T-helper 17 cell (primary cell): ENCODE measurements at places on chromosomes 2 and 18.

DNA sequence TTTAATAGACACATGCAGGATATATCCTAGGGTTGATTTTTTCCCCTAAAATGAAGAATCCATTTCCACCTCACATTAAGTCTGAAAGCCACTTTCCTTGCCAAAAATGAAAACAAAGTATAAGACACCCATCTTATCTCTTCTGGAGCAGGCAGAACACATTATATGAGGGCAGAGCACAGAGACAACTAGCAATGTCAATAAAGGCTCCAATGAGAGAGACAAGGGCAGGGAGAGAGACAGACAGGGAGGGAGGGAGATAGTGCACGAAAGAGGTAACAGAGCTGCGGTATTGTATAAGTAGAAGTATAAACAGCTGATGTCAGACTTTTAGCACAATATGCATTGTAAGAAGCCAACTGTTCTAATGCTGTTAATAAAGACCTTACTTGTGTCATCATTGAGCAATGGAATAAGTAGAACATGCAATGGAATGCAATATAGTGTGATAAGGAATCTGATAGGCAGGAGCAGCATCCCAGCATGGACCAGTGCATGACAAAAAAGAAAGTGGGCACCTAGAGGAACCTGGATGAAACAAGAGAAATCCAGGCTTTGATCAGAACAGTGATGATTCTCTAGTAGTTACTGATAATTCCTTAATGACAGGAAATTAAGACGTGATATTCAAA is 150.6 kb upstream of the TCF4 start:
- DNase-seq, result no peak
- no peaks in the 10 kb centered on the region for H3K4me1 ChIP-seq
- H3K36me3 ChIP-seq, result no peaks in the 10 kb centered on the region
- H3K4me3 ChIP-seq, result no peak overlapping the region
- no peaks in the 10 kb centered on the region for H3K27me3 ChIP-seq

DNA sequence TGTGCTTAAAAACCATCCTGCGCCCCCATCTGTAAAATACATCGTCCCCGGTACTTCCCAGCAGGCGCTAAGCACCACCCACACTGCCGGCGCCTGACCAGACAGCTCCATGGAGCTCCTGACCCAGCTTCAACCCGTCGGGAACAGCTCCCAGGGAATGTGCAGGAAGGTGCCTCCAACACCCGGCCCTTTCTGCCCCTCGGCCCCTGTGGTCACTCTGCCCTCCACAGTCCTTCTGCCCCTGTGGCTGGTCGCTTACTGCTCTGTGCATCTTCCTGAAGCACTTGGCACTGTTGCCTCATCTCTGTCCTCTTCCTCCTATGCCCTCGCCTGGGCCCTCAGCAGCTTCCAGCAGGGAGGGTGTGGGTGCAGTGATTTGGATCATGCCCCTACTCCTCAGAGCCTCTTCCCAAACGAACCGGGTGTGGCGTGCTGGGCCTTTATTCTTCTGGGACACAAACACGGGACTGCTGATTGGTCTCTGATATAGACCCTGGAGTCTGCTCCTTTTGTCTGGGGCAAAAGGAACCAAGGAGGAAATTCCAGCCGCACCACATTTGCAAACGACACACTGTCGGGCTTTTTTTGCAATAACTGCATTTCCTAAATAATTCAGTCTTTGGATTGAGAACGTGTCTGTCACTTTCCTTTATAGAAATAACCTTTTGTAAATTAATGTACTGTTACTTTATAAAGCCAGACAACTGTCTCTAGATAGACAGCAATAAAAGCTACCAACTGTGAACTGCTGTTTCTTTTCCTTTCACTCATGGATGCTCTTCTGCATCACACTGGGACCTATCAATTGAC is 65.9 kb downstream of the ADI1 start:
- H3K27me3 ChIP-seq, result no peaks in the 10 kb centered on the region
- H3K4me3 ChIP-seq, result no peak overlapping the region
- peak overlapping the region; percentile 69 for H3K27ac ChIP-seq
- no peak for DNase-seq
- H3K36me3 ChIP-seq, result peaks cover 4% of the 10 kb centered on the region

DNA sequence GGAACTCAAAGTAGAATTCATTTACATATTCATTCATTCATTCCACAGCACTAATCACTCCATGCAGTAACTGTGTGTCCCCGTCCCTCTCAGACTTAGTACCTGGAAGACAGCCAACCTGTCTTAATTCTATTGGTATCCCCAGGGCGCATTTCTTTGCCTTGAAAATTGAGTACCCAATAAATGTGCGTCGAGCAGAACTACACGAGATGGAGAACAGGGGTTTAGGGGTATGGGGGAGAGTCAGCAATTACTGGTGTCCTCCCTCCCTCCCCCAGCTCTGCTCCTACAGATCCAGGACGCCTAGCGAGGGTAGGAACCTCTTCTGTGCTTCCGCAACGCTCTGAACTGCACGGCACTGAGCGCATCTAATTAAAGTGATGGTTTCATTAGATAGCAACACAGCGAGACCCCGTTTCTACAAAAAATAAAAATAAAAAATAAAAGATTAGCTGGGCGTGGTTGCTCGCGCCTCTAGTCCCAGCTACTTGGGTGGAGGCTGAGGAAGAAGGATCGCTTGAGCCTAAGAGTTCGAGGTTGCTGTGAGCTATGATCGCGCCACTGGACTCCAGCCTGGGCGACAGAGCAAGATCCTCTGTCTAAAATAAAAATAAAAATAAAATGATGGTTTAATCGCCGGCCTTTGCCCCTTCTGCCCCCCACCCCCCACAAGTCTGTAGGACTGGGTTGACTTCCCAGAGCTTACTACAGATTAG is 614 bp upstream of the FKBP1B start:
- H3K4me1 ChIP-seq, result peaks cover 19% of the 10 kb centered on the region
- DNase-seq, result no peak
- H3K27ac ChIP-seq, result no peak overlapping the region
- H3K27me3 ChIP-seq, result no peaks in the 10 kb centered on the region
- peaks cover 3% of the 10 kb centered on the region for H3K36me3 ChIP-seq

DNA sequence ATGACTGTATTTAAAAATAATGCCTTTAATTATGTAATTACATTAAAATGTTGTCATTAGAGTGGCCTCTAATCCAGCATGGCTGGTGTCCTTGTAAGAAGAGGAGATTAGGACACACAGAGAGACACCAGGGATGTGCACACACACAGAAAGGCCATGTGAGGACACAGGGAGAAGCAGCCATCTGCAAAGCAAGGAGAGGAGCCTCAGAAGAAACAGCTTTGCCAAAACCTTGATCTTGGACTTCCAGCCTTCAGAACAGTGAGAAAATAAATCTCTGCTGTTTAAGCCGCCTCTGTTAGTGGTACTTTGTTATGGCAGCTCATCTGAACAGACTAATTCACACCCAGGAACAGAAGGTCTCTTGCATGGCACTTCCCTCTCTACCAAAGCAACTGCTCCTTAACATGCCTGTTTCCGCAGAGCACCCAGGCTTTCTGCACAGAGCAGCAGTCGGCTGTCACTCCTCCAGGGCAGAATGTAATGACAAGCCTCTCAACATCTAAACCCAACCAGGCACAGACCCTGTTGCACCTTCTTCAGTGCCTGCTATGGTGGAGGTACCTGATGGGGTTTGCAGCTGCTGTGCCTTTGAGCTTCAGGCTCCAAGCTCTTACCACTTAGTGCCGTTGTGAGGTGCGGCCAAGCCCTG is 377.7 kb downstream of the TDRD15 start:
- no peak overlapping the region for H3K4me3 ChIP-seq
- no peaks in the 10 kb centered on the region for H3K27me3 ChIP-seq
- no peak overlapping the region for H3K27ac ChIP-seq
- DNase-seq, result no peak
- no peaks in the 10 kb centered on the region for H3K36me3 ChIP-seq

DNA sequence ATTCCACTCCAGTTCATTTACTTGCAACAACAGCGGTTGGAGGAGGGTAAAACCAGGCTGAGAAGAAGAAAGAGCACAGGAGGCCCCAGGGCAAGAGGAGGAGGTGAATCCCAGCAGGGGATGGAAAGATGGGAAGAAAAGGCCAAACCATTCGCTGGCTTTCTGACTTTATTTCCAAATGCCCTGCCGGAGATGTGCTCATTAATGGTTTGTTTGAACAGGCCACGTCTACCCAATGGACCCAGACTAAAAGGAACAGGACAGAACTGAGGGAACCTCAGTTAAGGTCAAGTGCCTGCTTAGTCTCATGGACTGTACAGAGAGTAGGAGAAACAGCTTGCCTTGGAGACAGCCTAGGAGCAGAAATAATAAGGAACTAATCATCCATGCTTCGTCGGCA is 121.6 kb upstream of the NDUFV2 start:
- no peak for DNase-seq
- H3K27me3 ChIP-seq, result peaks cover 24% of the 10 kb centered on the region
- peak overlapping the region; percentile 34 for H3K27ac ChIP-seq
- H3K36me3 ChIP-seq, result no peaks in the 10 kb centered on the region
- H3K4me3 ChIP-seq, result no peak overlapping the region
- H3K4me1 ChIP-seq, result peaks cover 2% of the 10 kb centered on the region

DNA sequence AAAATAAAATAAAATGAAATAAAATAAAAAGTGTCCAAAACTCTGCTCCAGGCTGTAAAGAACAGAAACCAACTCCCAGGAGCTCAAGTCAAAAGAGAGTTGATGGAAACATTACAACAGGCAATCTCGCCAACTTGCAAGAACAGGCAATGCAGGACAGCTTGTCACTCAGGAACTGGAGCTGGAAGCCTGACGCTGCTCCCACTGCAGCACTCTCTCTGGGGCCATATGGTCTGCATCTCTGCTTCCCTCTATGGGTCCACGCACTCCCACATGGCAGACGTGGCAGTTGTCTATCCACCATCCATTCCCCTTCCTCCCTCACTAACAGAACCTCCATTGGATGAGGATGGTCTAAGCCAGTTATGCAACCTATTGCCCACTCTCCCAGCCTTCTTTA is 23.3 kb upstream of the ARPC2 start:
- H3K4me3 ChIP-seq, result no peak overlapping the region
- no peak overlapping the region for H3K27ac ChIP-seq
- H3K4me1 ChIP-seq, result no peaks in the 10 kb centered on the region
- DNase-seq, result no peak
- H3K36me3 ChIP-seq, result no peaks in the 10 kb centered on the region
- H3K27me3 ChIP-seq, result peaks cover 19% of the 10 kb centered on the region

DNA sequence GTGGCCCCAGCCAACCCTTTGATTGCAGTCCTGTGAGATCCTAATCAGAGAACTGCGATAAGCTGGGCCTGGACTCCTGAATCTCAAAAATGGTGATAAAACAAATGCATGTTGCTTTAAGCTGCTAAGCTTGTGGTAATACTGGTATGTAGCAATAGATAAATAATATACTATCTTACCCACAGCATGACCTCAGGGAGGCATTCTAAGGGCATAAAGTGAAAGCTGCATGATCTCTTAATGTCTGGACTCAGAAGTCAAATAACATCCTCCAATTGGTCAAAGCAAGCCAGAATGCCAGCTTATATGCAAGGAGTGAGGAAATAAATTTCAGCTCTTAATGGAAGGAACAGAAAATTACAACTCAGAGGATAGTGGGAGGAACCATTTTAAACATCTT is 246.1 kb downstream of the FSIP2 start:
- no peak overlapping the region for H3K4me3 ChIP-seq
- no peak for DNase-seq
- H3K27ac ChIP-seq, result no peak overlapping the region
- no peaks in the 10 kb centered on the region for H3K36me3 ChIP-seq

- DNase-seq, result no peak
- peak overlapping the region; percentile 62 for H3K27ac ChIP-seq
- peaks cover 17% of the 10 kb centered on the region for H3K36me3 ChIP-seq
- H3K4me1 ChIP-seq, result peaks cover 5% of the 10 kb centered on the region
Observed at GRCh38 chr2:53802617-53803151, 15.8 kb downstream of the ERLEC1 start.

GRCh38 chr2:3034396-3034795 is 343.2 kb downstream of the EIPR1 start:
- H3K27me3 ChIP-seq, result peaks cover 4% of the 10 kb centered on the region
- no peak for DNase-seq
- H3K36me3 ChIP-seq, result no peaks in the 10 kb centered on the region

DNA sequence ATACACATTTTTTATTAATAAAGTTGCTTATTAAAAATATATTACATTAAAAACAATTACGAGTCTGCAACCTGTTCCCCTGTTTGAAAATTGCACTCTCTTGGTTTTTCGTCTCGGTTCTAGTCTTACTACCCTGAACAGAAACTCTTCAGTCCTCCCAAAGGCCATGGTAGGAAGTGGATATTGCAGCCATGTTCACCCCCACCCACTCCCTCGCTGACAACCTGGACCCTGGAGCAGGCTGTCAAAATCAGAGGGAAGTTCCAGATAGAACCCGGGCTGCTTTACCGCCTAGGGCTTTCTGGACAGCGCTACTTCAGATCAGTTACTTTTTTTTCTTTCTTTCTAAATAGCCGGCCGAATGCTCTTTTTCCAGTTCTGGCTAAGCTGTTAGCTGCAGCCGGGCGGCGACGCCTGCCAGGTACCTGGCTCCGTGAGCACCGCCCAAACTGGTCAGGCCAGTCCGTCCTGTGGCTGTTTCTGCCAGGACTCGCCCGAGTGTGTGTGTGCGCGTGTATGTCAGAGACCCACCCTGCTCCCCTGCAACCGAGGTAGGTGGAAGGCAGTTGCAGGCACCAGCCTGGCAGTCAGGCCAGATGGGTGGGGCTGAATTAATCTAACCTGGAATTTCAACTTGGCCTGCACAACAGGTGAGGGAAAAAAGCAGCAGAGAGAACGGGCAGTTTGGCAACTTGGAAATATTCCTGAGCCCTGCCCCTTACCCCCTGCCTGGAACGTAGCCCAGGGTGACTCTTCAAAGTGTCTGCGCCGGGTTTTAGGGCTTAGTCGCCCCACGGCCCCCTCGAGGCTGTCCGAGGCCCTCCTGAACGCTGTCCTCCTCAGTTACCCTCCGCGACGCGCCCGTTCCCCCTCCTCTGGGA is 1.1 kb upstream of the TET3 start:
- H3K4me3 ChIP-seq, result peak overlapping the region; percentile 87
- H3K36me3 ChIP-seq, result peaks cover 2% of the 10 kb centered on the region
- H3K27ac ChIP-seq, result peak overlapping the region; percentile 92
- DNase-seq, result no peak
- H3K4me1 ChIP-seq, result peaks cover 63% of the 10 kb centered on the region

GRCh38 chr2:216464104-216464720 is 34.4 kb upstream of the RPL37A start:
- H3K27ac ChIP-seq, result no peak overlapping the region
- H3K36me3 ChIP-seq, result no peaks in the 10 kb centered on the region
- H3K4me1 ChIP-seq, result no peaks in the 10 kb centered on the region
- no peak overlapping the region for H3K4me3 ChIP-seq
- no peak for DNase-seq

- H3K4me1 ChIP-seq, result no peaks in the 10 kb centered on the region
- DNase-seq, result no peak
- no peak overlapping the region for H3K27ac ChIP-seq
- peaks cover 3% of the 10 kb centered on the region for H3K36me3 ChIP-seq
- H3K27me3 ChIP-seq, result no peaks in the 10 kb centered on the region
Observed at GRCh38 chr2:19319698-19320097, 38.7 kb downstream of the OSR1 start.

- H3K27ac ChIP-seq, result peak overlapping the region; percentile 95
- no peak for DNase-seq
- H3K27me3 ChIP-seq, result no peaks in the 10 kb centered on the region
- H3K4me1 ChIP-seq, result peaks cover 31% of the 10 kb centered on the region
Observed at GRCh38 chr2:96209011-96209728, 543 bp upstream of the STARD7 start.

- H3K27me3 ChIP-seq, result no peaks in the 10 kb centered on the region
- no peaks in the 10 kb centered on the region for H3K36me3 ChIP-seq
- no peak overlapping the region for H3K4me3 ChIP-seq
- no peak for DNase-seq
- H3K4me1 ChIP-seq, result no peaks in the 10 kb centered on the region
Observed at GRCh38 chr2:51595836-51596235, 563.9 kb upstream of the NRXN1 start.
